ENCODE measurements at places on chromosomes 16 and 17. TPM values are rescaled to one million over a fixed set of nuclear protein-coding genes. Genes with fewer than 3 reads are reported as not detected.

Gene RHBDL3
- 7.2 TPM for total RNA-seq

DNA sequence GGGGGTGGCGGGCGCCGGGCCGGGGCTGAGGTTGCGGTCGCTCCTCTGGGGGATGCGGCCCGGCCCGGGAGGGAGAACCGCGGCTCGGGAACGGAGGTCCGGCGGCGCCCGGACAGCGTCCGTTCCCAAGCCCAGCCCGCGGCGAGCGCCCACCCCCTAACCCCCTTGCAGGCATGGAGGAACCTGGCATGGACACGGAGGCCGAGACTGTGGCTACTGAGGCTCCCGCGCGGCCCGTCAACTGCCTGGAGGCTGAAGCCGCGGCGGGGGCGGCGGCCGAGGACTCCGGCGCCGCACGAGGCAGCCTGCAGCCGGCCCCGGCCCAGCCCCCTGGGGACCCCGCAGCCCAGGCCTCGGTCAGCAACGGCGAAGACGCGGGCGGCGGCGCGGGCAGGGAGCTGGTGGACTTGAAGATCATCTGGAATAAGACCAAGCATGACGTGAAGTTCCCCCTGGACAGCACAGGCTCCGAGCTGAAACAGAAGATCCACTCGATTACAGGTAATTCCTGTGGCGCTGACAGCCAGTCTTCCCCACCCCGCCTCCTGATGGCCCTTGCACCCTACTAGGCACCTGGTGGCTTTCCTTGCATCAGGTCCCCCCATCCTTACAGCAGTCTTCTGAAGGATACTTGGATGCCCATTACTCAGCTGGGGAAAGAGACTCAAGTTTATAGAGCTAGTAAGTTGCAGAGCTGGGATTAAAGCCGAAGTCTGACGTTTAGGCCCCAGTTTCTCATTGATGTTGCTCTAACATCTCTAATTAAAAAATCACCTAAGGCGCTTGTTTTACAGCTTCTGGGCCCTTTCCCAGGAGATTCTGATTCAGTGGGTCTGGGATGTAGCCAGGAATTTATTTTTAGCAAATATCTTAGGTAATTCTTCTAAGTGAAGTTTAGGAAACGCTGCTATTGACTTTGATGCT lies 514 bp downstream of the UBFD1 start:
- DNase-seq: no peak

DNA sequence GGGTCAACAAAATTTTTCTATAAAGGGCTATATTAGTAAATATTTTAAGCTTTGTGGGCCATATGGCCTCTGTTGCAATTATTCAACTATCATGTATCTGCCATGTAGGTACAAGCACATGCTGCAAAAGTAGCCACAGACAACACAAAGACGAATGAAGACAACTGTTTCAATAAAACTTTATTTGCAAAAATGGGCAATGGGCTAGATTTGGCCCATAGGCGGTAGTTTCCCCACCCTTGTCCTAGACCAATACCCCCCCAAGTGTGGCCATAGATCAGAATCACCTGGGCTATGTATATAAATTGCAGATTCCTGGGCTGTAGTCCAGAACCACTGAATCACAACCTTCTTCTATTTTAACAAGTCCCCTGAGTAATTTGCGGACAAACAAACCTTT lies 331.0 kb upstream of the PSMD7 start:
- no peak for DNase-seq

- DNase-seq: no peak
Observed at GRCh38 chr16:70375636-70376611, 29.2 kb downstream of the DDX19A start.

- peak; percentile 71 for DNase-seq
Observed at GRCh38 chr16:65965628-65966027, 400.9 kb upstream of the CDH5 start.

Gene GSG1L
- total RNA-seq: 2.3 TPM

Gene TUBB3
- total RNA-seq: 116 TPM

GRCh38 chr16:30744183-30744582 lies 4.0 kb upstream of the PHKG2 start:
- DNase-seq: no peak

Gene GAST
- total RNA-seq: not detected

GRCh38 chr17:69461951-69462369 lies 47.5 kb downstream of the MAP2K6 start:
- DNase-seq: no peak

- no peak for DNase-seq
Observed at GRCh38 chr16:27685807-27686206, 135.9 kb downstream of the KATNIP start.

DNA sequence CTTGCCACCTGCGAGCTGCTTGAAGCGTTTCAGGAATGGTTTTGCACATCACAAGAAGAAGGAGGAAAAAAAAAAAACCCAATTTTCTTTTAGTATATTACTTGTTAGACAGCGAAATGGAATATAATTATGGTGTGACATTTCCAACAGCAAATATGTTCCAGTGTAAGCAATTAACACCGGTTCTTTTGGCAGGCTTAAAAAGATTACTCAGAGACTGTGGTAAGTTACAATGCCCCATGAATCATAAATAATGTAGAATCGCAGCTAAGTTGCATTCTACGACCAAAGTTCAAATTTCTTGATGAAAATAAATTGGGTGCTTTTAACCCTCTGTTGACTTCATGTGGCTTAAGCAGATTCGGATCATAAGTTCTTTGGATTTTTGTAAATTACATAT lies 245.2 kb downstream of the XYLT1 start:
- no peak for DNase-seq

DNA sequence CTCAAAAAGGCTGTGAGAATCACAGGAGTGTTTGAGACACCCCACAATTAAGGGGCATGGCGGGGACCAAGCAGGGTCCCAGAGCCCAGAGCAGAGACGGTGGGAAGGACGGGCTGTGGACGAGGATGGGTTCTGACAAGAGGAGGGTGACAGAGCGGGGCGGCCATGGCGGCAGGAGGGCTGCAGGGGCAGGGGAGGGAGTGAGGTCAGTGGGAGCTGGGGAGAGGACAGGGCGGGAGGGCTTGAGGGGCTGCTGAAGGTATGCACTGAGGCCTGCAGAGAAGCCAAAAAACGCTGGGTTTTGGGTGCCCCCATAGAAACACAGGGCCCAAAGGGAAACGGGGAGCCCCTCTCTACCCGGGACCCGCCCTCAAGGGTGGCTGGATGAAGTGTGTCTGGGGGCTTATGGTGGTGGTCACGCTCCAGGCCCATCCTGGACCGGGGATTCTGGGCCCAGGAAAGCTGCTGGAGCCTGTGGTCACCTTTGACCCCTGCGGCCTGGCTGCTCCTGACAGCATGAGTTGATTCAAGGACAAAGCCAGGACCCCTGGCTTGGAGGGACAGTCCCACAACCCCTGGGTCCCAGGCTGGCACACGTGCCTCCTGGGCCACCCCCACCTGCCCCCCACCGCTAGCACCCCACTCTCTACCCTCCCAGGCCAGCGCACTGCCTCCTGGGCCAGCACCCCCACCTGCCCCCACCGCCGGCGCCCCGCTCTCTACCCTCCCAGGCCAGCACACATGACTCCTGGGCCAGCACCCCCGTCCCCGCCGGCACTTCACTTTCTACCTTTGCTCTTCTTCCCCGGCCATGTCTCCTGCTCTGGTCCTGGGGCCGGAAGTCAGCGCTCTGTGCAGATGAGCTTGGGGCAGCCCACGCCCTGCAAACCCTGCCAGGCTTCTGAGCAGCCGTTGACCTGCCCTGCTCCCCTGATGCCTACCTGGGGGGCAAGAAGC lies 31.0 kb upstream of the ACSF3 start:
- DNase-seq: no peak

DNA sequence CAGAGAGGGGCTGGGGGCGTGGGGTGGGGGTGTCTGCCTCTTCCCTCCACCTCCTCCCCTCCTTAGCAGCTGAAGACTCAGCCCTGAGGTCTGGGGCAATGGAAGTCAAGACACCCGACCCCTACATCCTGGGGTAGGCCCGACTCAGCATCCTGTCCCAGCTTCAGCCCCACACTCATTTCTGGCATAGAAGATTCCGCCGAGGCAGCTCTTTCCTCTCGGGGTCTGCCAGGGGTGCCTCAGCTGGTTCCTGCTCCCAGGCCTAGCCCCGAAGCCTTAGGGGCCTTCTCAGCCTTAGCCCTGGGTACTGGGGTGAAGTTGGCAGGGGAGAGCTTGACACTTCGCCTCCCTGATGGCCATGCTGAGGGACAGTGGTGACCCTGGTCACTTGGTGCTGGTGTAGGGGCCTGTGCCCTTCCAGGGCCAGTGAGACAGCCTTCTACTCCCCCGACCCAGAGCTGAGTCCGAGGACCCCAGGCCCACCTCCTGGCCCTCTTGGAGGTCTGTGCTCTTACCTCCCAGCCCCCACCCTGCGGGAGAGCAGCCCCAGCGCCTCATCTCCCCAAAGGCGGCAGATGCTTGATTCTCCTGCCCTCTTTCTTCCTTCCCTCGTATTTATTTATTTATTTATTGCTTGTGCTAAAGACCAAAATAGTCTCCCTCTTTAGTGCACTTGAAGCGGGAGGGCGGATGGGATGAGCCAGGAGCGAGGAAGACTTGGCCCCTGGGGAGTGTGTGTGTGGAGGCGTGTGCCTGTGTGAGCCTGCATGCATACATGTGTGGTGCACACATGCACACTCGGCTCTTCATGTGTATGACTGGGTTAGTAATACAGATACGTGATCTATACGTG lies 42.5 kb downstream of the KCNJ12 start:
- no peak for DNase-seq

Gene TTYH2
- total RNA-seq: 13.3 TPM

GRCh38 chr17:73613271-73614233 lies 30.7 kb downstream of the SDK2 start:
- no peak for DNase-seq

Gene PTRH2
- total RNA-seq: 30.1 TPM

DNA sequence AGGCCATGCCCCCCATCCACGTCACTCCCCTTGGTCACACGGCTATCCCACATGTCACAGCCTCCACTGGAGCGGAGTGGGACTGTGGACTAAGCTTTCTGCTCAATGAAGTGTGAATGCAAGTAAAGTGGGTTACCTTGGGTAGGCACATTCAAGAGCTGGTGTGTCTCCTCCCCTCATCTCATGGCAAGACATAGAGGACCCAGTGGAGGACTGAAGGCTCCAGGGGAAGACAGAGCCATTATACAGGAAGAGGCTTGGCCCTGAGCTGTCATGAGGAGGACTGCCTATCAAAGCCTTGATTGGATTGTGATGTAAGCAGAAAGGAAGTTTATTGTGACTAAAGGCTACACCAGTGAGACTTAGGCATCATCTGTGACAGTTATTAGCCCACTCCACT lies 129.2 kb upstream of the CCL2 start:
- no peak for DNase-seq

- no peak for DNase-seq
Observed at GRCh38 chr16:26959416-26960009, 107.2 kb upstream of the C16orf82 start.

Gene ACSM2A
- total RNA-seq: not detected

Data from Caki2 (cell line).